ENCODE measurements at places on chromosomes 3 and 15.

DNA sequence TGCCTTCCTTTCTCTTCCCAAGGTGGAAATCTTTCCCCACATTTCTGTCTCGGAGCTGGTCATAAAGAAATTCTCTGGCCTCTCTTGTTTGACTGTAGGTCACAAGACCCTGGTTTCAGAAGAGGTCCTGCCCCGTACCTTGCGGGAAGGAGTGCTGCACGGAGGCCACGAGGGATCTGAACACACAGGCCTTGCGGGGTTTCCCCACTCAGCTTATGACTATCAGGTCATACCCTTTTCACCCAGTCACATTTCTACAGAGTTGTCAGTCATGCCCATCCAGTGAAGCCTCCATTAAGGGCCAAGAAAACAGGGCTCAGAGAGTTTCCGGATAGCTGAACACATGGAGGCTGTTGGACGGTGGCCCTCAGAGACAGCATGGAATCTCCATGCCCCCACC, 54.7 kb upstream of the ATP13A3 start:
- H3K36me3 ChIP-seq = no peaks in the 10 kb centered on the region
- H3K27ac ChIP-seq = no peak overlapping the region
- no peak overlapping the region for H3K4me3 ChIP-seq
- peaks cover 14% of the 10 kb centered on the region for H3K4me1 ChIP-seq

GRCh38 chr3:123741041-123741511, 143.1 kb downstream of the MYLK start:
- H3K4me1 ChIP-seq = no peaks in the 10 kb centered on the region
- no peak overlapping the region for H3K27ac ChIP-seq
- no peaks in the 10 kb centered on the region for H3K27me3 ChIP-seq
- no peak for DNase-seq

DNA sequence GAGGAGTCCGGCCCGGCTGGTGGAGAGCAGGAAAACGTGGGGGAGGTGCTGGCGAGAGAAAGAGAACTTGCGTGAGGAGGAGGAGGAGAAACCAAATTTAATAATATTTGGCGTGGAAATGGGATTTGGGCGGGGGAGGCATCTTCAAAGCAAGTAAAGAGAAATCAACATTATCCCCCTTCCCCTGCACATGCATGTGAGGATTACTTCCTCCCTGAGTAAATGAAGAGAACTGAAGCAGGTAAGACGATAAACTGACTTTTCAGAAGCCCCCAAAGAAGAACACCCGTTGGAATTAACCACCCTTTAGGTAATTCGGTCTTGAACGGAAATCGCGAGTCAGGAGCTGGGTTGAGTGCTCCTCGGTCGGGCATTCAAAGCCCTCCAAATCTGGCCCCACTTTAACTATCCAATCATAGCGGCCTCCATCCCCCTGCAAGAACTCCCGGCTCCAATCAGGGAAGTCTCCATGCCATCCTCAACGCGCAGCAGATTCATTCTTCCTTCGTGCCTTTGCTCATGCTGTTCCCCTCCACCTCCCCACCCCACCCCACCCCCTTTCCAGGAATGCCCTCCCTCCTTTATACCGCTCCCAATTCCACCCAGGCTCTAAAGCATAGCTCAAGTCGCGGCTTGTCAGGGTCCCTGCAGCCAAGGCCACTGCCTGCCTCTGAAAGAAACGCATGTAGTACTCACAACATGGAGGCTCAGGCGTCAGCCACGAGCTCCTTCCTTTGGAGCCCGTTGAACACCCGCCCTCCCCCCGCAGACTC, 545 bp upstream of the RFX7 start:
- no peak overlapping the region for H3K27ac ChIP-seq
- DNase-seq = no peak
- peak overlapping the region; percentile 54 for H3K4me3 ChIP-seq
- no peaks in the 10 kb centered on the region for H3K27me3 ChIP-seq

GRCh38 chr3:170256597-170256996, 34.4 kb downstream of the PRKCI start:
- H3K4me3 ChIP-seq = no peak overlapping the region
- no peak for DNase-seq
- H3K4me1 ChIP-seq = no peaks in the 10 kb centered on the region
- H3K36me3 ChIP-seq = peaks cover 13% of the 10 kb centered on the region
- no peaks in the 10 kb centered on the region for H3K27me3 ChIP-seq
